IPS DF 6.9 (cell line): ENCODE measurements at places on chromosomes 7 and 10.
A peak's percentile ranks its signal among the peaks of the same experiment; 100 is the strongest.

- DNase-seq: no peak
Measured at GRCh38 chr10:133307776-133308420, 774 bp downstream of the TUBGCP2 start.

DNA sequence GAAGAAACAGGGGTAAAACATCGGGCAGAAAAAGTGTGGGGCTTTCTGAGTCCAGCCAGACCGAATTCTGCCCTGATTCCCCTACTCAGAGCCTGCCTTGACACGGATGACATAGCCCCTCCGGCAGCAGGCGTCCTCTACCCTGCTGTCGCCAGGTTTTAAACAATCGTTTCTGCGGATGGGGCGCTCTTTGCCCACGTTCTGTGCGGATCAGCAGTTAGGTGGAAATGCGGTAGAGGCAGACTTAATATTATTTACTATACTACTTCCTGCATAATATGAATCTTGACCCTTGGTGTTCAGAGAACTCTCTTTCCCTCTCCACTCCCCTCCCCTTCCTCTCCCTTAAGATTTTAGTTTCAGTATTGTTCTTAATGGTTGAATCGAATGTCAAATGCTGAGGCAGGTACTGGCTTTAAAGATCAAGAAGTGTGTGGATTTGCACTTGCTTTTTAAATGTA lies 2.4 kb downstream of the GATA3 start:
- no peak for DNase-seq

DNA sequence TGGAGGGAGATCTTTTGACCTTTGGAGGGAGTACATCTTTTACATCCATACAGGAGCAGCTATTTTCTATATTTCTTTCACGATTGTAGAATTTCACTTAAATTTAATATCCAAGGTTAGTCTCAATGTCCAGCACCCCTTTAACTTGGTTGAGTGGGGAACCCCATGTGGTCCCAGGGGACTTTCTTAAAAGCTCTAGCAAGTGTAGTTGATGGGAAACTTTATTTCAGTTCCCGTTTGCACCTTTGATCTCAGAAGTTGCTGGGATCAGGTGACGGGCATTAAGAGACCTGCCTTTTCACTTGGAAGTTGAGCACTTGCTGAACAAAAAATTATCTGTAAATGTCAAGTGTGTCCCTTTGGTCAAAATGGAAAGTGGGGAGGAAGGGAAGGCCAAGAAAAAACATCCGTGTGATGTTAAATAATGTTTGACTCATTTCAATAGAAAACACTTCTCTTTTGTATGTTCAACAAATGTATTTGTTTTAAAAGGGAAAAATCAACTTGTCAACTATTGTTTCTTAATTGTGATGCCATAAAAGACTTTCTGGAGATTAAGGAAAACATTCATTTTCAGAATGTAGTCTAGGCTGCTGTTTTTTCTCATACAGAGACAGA lies 370.1 kb upstream of the GALNT17 start:
- no peak for DNase-seq

- DNase-seq: no peak
Measured at GRCh38 chr7:18538554-18539250, 43.2 kb downstream of the HDAC9 start.

DNA sequence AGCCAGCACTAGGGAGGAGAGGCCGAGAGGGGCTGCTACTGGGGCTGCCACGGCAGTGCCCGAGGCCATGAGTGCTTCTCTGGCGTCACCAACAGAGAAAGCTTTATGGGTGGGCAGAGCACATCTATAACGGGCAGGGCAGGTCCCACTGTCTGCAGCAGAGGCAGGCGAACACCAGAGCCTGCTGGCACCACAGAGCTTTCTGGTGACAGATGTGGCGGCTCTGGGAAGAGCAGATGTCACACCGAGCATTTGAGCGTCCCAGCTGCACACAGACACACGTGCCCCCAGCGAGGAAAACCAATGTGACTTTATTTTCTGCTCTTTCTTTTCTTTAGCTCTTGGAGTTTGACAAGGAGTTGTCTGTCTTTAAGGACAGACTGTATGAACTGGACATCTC lies 20.5 kb downstream of the NKX6-2 start:
- no peak for DNase-seq

DNA sequence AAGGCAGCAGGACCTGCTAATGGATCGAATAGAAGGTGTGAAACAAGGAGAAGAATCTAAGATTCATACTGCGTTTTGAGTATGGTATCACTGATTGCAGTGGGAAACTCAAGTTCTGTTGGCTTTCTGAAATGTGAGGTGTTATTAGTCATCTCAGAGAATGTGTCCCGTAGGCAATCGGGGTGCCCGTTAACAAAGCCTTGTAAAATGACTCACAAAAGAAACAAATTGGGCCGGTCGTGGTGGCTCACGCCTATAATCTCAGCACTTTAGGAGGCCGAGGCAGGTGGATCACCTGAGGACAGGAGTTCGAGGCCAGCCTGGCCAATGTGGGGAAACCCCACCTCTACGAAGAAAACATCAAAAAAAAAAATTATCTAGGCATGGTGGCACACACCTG lies 118.2 kb upstream of the C7orf33 start:
- DNase-seq: no peak

- no peak for DNase-seq
Measured at GRCh38 chr10:71323407-71323806, 4.3 kb downstream of the SLC29A3 start.

GRCh38 chr10:103278862-103279298 lies 1.9 kb downstream of the INA start:
- DNase-seq: no peak

DNA sequence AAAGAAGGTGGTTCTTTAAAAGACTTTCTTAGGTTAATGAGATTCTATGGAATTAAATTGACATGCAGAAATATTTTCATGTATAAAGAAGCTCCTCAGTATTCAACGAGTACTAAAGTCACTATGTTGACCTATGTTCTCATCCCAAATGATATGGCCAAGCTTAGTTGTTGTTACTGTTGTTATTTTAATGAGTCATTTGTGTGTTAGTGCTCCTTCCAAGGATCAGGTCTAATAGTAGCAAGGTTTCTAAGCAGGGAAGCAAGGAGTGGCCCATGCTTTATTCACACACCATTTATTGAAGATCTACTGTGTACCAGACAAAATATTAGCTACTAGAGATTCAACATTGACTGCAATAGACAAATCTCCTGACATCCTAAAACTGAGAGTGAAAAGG lies 41.9 kb downstream of the LRRN3 start:
- DNase-seq: no peak

DNA sequence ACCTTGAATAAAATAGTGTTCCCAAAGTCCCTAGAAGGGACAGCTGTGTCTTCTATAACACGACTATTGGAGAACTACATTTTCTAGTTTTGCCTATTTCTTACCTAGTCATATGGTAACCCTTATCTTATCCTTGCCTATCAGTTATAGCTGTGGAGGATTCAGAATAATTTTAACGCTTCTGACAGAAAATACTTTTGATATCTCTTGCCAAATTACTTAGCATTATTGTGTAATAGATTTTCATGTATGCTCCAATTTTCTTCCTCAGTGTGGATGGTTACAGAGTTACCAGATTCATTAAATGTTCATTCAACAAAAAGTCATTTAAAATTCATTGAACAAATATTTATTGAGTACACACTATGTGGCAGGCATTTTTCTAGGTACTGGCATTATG lies 34.6 kb upstream of the LSM8 start:
- DNase-seq: no peak

- DNase-seq: no peak
Measured at GRCh38 chr7:28297801-28298459, 114.4 kb upstream of the CREB5 start.

- DNase-seq: no peak
Measured at GRCh38 chr10:16408379-16408778, 28.4 kb upstream of the PTER start.

GRCh38 chr7:127287133-127287532 lies 34.4 kb upstream of the GRM8 start:
- DNase-seq: peak; percentile 1

- DNase-seq: no peak
Measured at GRCh38 chr7:73717991-73718405, 1.5 kb downstream of the STX1A start.

DNA sequence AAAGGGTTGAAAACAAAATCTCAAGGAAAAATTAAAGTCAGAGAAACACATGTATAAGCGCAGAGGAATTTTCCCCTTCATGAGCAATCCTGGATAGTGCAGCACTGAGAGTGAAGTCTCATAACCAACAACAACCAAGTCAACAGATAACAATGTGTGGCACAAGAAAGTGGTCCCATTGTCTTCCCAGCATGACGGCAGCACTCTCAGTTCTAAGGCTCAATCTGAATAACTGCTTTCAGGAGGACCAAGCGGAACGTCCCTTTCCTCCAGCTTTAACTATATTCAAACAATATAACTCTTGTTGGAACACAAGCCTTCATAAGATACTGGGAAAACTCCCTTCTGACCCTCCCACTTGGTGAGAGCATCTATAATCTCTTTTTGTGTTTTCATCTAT lies 137.9 kb downstream of the RAPGEF5 start:
- DNase-seq: no peak

DNA sequence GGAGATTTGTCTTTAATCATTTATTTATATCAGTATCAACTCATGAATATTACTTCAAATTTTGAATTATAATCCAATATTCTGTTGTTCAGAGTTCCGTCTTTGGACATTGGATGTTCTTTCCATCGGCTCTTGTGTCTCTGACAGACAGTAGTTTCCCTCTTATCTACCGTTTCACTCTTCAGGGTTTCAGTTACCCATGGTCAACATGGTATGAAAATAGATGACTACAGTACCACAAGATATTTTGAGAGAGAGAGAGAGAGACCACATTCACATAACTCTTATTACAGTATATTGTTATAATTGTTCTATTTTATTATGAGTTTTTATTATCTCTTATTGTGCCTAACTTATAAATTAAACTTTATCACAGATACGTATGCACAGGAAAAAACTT lies 6.8 kb downstream of the SHTN1 start:
- no peak for DNase-seq

GRCh38 chr7:128076796-128077271 lies 45.6 kb upstream of the LRRC4 start:
- DNase-seq: no peak

GRCh38 chr10:49173853-49174252 lies 14.3 kb downstream of the TMEM273 start:
- no peak for DNase-seq

GRCh38 chr10:120570418-120570817 lies 113.4 kb downstream of the PLPP4 start:
- no peak for DNase-seq

- DNase-seq: no peak
Measured at GRCh38 chr10:132306864-132307751, 642 bp downstream of the STK32C start.

DNA sequence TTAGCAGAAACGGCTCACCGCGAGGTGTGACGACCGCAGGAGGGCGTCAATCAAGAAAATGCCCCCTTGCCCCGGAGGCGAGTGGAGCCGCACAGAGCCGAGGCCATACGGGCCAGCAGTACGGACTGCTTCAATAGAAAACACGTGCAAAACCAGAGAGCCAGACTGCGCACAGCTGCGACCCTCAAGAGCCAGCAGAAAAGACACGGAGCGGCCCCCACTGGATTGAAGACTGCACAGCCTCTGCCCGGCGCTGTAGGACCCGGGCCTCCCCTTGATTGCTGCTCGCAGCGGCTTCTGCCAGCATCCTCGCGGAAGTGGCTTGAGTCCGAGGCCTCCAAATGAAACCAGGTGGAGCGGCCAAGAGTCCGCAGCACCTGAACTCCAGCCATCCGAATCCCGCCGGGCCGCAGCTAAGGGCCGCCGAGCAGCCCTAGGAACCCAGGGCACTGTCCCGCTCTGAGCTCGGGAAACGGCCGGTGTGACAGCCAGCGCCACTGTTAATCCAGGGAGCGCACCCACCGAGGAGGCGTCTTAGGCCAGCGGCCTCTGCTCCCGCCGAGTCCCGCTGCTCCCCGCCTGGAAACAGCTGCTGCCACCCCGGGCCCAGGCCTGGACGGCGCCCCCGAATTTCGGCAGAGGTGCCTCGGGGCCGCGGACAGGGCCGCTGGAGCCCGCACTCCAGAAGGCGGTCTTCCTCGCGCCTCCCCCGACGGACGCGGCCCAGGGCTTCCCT lies 660 bp upstream of the HHEX start:
- DNase-seq: peak; percentile 25

- DNase-seq: no peak
Measured at GRCh38 chr7:139699640-139700504, 77.9 kb downstream of the HIPK2 start.

GRCh38 chr7:155846936-155847335 lies 34.7 kb upstream of the SHH start:
- no peak for DNase-seq

DNA sequence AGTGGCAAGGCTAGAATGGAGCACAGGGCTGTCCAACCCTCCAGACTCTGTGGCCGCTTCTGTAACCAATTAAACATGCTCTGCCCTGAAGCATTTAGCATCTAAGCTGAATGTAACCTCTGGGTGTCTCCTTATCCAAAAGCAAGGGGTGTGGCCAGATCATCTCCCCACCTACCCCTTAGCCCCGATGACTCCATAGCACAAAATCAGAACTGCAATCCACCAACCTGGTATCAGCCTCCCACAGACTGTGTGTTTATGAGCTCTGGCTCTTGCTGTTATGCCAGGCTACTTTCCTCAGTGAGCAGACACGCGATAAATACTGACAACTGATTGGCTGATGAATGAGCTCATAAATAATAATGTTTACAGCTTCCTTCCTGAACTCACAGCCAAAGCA lies 3.2 kb downstream of the FRMD4A start:
- DNase-seq: no peak

GRCh38 chr10:95249467-95249866 lies 41.3 kb downstream of the PDLIM1 start:
- no peak for DNase-seq

DNA sequence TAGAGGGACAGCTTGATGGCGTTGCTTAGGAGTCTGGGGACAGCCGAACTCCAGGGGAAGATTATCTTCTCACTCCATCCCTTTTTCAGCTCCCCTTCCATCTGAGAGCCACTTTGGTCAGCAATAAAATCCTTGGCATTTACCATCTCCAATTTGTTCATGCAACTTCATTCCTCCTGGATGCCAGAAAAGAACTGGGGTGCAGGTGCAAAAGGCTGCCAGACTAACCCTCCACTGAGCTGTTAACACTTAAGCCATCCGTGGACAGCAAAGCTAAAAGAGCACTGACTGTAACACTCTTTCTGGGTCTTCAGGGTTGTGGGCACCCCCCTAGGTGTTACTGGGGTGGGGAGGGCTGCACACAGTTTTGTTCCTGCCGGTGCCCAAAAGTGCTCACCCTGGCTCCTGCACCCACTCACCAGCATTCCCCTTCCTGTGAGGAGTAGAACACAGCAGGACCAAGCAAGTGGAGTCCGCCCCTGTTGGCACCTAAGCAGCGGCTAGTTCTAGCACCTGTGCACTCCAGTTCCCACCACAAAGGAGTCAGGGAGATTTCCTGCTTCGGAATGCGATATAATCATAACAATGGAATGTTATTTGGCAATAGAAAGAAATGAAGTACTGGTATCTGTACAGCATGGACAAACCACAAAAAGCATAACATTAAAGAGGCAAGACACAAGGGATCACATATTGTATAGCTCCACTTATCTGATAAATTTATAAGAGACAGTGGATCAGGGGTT lies 95.1 kb downstream of the NPY start:
- no peak for DNase-seq

GRCh38 chr10:44376472-44377099 lies 8.3 kb downstream of the CXCL12 start:
- no peak for DNase-seq

GRCh38 chr7:123210986-123211385 lies 11.2 kb upstream of the SLC13A1 start:
- DNase-seq: no peak

GRCh38 chr7:26599982-26600381 lies 264.4 kb downstream of the SKAP2 start:
- DNase-seq: no peak
